Endodermal cell (in vitro differentiated cells): ENCODE measurements at places on chromosomes 16 and 17. TPM values are rescaled to one million over a fixed set of nuclear protein-coding genes. Genes with fewer than 3 reads are reported as not detected.
A peak's percentile ranks its signal among the peaks of the same experiment; 100 is the strongest.

TNS4 gene
- total RNA-seq = 2.5 and 2.6 TPM in 2 replicates

CCDC92B gene
- 5.7 to 14.0 TPM (median 5.8 TPM) in 3 replicates for total RNA-seq

CD300H gene
- not detected in 2 replicates for total RNA-seq

RABEP2 gene
- total RNA-seq = 13.3 and 19.2 TPM in 2 replicates

PTX4 gene
- total RNA-seq = not detected in 2 replicates

ASPHD1 gene
- total RNA-seq = 2.4 to 6.1 TPM (median 4.1 TPM) in 3 replicates

AMZ2 gene
- total RNA-seq = 82.6 to 90.6 TPM (median 89.4 TPM) in 3 replicates

GRCh38 chr16:75458029-75458428 lies 6.5 kb downstream of the TMEM170A start:
- no peak for DNase-seq

- DNase-seq = no peak
Observed at GRCh38 chr17:6648181-6648580, 3.2 kb downstream of the MED31 start.

DNA sequence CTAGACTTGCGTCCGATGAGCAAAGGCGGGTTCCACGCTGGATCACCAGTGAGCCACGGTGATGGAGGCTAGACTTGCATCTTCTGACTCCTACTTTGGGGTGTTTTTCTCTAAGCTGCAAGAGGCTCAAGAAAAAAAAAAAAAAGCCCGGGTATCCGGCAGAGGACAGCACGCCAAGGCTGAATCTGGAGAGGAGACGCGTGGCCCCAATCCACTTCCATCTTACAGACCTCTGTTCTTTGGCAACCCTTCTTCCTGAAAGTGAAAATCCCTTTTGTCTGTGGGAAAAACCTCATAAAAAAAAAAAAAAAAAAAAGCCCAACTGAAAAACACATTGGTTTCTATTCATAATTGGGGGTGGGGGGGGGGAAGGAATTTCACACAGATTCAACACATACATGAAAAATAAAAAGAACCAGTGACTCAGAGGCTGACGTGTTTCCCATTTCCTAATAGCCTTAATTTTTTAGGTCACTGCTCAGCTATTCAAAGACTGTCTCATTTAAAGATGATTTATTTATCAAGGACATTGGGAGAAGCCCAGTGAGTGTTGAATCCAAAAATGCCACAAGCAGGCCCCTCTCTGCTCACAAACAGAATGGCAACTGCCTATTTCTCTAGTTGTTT lies 258.3 kb downstream of the FOXL1 start:
- DNase-seq = no peak

- no peak for DNase-seq
Observed at GRCh38 chr17:72869630-72870029, 222.9 kb downstream of the SLC39A11 start.

DNA sequence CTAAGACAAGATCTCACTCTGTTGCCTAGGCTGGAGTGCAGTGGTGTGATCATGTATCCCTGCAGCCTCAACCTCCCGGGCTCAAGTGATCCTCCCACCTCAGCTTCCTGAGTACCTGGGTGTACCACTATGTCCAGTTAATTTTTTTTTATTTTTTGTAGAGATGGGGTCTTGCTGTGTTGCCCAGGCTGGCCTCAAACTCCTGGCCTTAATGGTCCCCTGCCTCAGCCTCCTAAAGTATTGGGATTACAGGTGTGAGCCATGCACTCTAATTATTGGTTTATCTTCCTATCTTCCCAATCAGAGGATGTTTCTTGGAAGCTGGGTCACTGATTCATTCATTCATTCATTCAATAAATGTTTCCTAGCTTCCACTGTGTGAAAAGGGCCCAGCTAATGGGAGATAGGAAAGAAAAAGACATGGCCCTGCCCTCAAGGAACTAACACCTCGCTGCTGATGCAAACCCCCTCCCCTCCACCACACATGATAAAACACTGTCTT lies 8.5 kb downstream of the ASPHD1 start:
- DNase-seq = no peak

DNA sequence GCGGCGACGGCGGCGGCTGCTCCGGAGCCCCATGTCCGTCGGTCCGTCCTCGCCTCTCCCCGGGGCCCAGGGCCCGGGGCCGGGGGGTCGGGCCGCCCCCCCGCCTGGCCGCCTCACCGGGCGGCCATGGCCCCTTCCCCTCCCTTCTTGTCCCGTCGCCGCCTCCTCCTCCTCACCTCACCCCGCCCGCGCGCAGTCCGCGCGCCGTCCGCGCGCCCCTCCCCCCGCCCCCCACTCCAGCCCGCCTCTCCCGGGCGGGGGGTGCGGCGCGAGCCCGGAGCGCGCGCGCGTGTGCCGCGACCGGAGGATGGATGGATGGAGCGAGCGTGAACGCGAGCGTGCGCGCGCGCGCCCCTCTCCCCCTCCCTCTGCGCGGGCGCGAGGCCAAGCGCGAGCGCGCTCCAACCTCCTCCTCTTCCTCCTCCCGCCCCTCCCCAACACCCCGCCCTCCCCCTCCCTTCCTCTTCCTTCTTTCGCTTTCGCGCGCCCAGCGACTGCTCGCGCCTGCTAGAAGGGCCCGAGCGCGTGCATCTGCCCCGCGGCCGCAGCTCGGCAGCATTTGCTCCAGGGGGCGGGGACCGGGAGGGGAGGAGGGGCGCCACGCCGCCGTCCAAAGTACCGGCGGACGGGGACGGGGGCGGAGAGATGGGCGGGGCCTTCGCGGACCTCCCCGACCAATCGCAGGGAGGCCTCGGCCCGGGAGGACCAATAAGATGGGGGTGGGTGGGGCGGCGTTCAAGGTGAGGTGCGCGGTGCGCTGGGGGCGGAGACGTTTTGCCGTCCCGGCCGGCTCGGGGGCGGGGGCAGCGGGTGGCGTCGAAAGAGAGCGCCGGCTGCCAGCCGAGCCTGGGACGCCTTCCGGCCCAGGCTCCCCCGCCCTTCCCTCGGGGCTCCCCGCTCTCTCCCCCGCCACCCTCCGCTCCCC lies at the start of gene ATXN7L3:
ATXN7L3 (minus strand) TSS at position 332 of the 925 bp plus-strand sequence. CDS start 1,814 bp downstream, outside the sequence.
- DNase-seq = peak; percentile 100

DNA sequence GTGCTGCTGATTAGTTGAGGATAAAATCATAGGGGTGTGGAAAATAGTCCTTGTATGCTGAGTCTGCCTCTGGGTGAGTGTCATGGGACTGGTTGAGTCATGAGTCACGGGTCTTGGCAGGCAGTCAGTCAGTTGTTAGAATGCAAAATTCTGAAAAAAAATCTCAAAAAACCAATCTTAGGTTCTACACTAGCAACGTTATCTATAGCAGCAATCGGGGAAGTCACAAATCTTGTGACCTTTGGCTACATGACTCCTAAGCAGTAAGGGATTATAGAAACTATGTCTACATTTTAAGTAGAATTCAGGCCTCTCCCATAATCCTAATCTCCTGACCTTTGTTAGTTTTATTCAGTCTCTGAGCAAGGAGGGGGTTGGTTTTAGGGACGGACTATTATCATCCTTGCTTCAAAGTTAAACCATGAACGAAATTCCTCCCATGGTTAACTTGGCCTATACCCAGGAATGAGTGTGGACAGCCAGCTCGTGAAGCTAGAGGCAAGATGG lies 18.0 kb upstream of the PMFBP1 start:
- DNase-seq = no peak

DNA sequence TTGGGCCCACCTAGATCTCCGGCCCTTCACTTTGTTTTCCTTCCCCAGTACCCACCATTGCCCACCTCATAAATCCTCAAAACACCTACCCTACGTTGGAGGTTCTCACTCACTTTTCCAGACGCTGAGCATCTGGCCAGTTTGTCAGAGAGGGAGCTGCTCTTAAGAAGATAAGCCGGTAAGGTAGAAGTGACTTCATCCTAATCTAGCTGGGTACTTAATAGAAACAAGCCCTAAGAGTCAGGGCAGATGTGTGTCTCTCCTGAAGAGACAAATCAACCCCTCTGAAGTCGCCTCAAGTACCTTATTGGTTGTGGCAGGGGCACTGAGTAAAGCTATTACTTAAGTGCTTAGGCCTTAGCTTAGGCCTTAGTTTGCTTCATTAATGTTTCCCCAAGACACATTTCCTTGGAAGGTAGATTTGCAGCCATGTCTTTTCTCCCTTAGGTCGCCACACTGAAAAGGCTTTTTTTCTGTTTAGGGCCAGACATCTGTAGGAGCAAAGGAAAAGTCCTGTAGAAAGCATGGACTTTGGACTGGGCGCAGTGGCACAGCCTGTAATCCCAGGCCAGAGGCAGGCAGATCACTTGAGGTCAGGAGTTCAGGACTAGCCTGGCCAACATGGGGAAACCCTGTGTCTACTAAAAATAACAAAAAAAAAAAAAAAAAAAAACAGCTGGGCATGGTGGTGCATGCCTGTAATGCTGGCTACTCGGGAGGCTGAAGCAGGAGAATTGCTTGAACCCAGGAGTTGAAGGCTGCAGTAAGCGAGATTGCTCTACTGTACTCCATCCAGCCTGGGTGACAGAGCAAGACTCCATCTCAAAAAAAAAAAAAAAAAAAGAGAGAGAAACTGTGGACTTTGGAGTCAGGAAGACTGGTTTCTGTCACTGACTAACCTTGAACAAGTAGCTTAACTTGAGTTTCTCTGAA lies 1.0 kb downstream of the TACO1 start:
- no peak for DNase-seq

DNA sequence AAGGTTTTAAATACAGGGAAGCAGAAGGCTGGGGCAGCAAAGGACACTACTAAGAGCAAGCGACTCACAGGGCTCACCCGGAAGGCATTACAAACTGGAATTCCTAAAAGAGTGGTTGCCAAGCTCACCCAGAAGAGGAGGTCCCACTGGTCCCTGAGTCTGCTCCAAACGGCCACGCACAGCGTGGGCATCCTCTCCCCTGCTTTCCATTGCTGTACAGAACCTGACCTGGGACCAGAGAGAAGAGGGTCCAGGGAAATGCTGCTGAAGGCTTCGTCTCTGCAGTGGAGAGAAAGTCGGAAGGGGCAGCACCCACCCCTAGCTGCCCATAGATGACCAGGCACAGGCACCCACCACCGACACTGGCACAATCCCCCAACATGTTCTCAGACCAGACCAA lies 67.2 kb downstream of the ADCY9 start:
- DNase-seq = no peak

DNA sequence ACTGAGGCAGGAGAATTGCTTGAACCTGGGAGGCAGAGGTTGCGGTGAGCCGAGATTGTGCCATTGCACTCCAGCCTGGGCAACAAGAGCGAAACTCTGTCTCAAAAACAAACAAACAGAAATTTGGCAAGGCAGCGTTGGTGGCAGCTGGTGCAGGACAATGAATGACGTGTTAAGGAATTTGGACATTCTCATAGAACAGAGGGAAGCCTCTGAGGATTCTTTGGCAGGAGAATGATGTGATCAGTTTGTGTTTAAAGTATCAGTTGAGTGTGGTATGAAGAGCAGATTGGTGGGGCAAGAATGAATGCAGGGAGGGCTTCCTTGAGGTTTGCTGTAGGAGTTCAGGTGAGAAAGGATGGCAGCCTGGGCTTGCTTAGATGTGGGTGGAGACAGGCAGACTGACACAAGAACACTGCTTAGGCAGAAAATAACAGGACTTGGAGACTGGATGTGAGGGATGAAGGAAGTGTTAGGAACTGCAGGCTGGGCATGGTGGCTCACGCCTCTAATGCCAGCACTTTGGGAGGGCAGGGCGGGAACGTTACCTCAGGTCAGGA lies 4.8 kb downstream of the CYB5D2 start:
- no peak for DNase-seq

DNA sequence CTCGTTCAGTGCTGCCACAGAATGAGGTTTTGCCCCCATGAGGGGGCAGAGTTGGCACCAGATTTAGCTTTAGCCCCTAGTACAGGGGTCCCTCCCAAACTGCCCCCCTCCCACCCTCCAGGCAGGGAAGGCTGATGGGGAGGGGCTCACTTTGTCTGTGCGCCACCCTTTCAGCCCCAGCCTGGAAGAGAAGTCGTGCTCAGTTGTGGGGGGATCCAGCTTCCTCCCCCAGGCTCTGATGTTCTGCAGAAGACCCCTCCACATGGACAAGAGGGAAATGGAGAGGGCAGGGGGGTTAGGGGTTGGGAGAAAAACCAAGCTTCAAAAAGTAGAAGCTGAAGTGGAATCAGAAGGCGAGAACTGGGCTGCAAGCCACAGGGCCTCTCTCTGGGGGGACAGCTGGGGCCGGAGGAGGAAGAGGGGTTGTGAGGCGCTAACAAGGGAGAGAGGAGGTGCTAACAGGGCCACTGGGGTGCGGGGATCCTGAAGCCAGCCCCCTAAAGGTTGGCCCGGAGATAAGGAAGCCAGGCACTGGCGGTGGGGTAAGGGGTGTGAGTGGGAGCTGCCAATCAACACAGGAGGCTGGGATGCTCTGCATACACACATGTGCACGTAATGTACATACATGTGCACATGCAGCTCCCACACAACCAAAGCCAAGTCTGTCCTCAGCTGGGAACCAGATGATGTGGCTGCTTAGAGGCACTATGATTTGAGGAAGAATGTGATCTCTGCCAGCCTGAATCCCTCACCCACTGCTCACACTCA lies 7.0 kb upstream of the TMEM92 start:
- peak; percentile 59 for DNase-seq

GRCh38 chr17:68509141-68510057 lies 2.8 kb upstream of the PRKAR1A start:
- DNase-seq = peak; percentile 61

DNA sequence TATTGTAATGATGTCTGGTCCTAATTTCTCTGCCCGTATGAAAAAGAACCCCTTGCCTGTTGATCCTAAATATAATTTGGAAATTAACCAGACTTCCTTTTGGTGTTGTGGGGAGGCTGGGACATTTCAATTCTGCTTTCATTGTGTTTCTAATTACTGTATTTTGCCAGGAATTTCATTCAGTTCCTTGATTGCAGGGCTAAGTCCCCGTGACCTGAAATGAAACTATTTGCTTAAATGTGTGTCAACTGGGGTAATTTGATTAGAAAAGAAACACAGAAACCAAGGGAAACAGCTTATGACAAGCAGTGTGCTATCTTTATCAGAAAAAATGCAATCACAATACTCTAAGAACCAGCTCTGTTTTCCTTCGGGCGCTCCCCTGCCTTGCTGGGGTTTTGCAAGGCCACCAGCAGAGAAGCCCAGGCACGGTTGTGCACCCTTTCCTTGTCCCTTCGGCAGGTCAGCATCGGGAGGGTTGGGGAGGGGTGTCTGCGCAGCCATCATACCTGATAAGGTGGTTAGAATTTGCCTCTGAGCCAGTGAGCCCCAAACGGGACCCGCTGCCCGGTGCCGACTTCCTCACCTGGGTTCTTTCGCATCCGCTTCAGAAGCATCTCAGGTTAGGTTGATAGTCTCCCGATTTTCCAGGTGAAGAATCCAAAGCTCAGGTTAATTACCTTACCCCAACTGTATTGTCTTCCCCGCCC lies 19.4 kb downstream of the KLHL36 start:
- DNase-seq = peak; percentile 64

GRCh38 chr17:1732833-1733321 lies 8.4 kb downstream of the WDR81 start:
- no peak for DNase-seq

- DNase-seq = peak; percentile 59
Observed at GRCh38 chr17:40314584-40314956, 5.6 kb downstream of the RARA start.

- peak; percentile 89 for DNase-seq
Observed at GRCh38 chr16:11636172-11636721, 32.0 kb upstream of the SNN start.

GRCh38 chr16:19127674-19128131 lies 13.9 kb downstream of the ITPRIPL2 start:
- no peak for DNase-seq

GRCh38 chr17:13931800-13932460 lies 137.4 kb upstream of the COX10 start:
- DNase-seq = no peak
